ENCODE measurements at places on chromosomes 12 and 14.

- no peak for DNase-seq
Measured at GRCh38 chr12:46208370-46208769, 60.5 kb downstream of the SLC38A1 start.

DNA sequence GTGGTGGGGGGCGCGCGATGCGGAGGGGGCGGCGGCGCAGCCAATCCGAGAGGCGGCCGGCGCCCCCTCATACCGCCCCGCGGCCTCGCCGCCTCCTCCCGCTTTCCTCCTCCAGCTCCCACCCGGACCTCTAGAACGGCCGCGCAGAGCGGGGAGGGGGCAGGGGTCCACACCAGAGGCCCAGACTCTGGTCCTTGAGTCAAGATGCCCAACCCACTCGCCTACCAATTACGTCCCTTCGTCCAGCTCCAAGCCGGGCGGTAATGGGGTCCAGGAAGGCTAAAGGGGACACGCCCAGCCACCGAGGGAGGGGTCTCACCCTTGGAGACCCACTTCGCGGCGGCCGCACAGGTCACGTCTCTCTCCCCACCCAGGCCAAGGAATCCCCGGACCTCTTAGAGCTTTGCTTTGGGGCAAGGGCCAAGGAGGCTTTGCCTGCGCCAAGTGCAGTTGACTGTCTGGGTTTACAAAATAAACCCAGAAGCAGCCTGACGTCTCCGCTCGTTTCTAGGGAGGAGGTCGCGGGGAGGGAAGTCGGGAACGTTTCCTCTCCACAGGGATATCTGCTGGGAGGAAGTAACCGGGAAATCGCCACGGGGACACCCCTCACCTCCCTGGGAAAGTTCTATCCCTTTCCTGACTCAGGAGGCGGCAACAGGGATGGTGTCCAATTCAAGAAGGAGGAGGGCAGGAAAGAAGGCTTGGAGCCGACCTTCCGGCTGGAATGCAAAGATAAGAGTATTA is 394 bp upstream of the AMIGO2 start:
- DNase-seq = peak; percentile 55

- DNase-seq = no peak
Measured at GRCh38 chr14:42629553-42629952, 1022.9 kb downstream of the LRFN5 start.

DNA sequence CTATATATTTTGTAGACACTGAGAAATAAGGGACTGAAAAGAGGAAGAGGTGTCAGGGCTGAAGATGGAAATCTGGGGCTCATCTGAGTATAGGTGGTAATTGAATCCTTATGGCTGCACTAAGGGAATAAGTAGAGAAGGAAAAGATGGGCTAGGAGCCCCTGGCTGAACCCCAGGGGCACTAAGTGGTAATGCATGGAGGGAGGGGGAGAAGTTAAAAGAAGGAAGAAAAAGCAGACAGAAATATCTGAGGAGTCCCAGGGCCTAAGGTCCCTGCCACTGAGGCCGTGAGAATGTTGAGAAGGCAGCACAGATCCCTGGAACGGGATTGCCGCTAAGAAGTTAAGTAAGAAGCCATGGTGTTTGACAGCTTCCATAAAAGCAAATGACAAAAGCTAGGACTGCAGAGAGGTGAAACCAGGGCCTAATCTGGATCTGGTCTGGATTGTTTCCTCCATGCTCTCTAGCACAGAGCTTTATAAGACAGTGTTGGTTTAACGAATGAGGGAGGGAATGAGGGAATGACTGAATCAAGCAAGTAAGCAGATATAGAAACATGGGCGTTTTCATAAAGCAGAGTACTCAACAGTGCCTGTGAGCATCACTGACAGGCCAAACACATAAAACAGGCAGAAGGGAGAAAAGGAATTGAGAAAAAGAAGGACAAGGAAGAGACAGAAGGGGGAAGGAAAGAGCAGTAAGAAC is 92.9 kb downstream of the HMGA2 start:
- no peak for DNase-seq

GRCh38 chr14:65966188-65966587 is 520.0 kb upstream of the CCDC196 start:
- no peak for DNase-seq

- no peak for DNase-seq
Measured at GRCh38 chr14:97074456-97074855, 277.3 kb downstream of the VRK1 start.

DNA sequence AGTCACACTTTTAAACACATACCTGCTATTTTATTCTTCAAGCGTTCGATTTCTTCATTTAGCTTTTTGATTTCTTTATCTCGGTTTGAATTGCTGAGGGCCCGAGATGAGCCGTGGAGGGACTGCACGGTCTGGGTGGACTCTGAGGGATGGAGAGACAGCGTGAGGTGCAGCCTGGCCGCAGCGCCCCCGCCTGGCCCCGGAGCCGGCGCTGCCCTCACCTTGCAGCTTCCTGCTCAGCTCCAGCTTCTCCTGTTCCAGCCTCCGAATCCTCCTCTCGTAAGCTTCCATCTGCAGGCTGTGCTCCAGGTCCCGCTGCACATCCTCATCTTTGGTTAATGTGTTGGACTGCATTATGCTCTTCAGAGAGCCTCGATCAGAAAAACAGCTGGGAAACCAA is 53.2 kb downstream of the AMN start:
- DNase-seq = no peak

DNA sequence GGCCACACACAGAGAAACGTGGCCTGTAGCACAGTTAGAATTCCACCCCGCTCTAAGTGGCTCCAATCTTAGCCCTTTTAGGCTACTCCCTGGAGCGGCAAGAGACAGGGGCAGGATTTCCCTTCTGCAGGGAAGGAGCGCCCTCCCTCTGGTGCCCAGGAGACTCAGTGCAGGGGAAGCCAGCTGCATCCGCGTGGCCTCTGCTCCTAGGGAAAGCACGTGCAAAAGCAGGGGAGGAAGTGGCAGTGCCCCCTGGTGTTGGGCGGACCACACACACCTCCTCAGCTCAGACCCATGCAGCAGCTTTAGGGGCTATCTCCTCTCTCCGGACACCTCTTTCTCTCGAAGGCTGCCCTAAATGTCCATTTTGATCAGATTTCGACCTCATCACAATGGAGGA is 50.0 kb downstream of the SPRING1 start:
- no peak for DNase-seq

GRCh38 chr14:20550926-20551325 is 9.9 kb downstream of the RNASE9 start:
- DNase-seq = no peak

DNA sequence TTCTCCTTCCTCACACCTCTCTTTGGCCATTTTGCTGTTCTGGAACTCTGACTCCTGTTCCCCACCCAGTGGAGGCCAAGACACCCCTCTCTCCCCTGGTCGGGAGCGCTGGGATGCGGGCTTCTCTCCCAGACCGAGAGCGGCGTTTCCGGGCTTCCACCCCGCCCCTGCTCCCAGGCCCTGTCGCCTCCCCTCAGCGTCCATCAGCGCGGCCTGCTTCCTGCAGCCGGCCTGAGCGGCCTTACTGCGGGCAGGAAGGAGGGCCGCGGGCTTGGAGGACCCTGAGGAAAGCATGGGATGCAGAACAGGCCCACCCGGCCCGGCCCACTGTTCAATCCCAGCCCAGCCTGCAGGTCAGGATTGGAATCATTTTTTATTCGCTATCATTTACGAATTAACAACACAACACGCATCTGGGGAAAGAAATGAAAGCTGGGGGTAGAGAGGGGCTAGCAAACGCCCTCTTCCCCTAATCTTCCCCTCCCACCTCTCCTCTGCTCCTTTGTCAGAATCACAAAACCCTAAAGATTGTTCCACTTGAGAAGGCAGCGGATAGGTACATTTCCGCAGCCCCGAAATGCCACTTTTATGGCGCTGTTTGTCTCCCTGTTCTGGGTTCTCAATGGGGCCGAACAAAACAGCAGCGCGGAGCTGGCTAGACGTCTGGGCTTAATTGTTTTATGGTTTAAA is 3.8 kb upstream of the HOXC8 start:
- peak; percentile 92 for DNase-seq

DNA sequence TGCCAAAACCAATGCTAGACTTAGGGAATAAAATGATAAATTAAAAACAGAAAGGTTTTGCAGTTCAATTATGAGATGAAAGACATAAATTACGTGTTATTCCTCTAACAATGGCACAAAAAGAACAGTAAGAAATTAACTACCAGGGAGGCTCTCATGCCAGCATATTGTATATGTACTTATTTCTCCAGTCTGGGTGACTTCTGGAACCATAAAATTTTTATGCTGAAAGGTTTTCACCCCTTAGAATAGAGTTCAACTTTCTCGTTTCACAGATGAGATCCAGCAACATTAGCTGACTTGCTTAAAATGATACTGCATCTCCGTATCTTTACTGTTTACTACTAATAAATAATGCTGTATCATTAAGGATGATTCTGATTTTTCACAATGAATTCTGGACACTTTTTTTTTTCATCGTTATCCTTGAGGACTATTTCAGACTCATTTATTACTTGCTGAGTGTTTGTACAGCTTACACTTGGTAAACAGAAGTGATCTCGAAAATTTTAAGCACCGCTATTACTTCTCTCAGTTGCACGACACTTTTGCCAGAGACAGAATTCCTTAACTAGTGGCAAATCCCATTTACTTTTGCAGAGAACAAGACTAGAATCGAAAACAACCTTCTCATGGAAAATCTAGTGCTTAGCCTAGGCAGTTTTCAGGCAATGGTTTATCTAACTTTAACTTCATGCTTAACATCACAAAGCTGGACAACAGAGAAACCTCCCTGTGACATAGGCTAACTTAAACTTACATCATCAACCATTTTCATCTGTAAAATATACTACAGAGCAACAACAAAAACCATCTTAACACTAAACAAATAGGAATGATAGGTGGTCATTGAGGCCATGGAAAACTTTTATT is 2.7 kb downstream of the RSRC2 start:
- no peak for DNase-seq

GRCh38 chr12:131437706-131438492 is 273.0 kb upstream of the SFSWAP start:
- no peak for DNase-seq

GRCh38 chr12:63844391-63845341 is at the start of gene SRGAP1:
Gene SRGAP1 (plus strand): TSS chr12:63844700. CDS start chr12:63844817, 117 bp downstream.
- peak; percentile 90 for DNase-seq

DNA sequence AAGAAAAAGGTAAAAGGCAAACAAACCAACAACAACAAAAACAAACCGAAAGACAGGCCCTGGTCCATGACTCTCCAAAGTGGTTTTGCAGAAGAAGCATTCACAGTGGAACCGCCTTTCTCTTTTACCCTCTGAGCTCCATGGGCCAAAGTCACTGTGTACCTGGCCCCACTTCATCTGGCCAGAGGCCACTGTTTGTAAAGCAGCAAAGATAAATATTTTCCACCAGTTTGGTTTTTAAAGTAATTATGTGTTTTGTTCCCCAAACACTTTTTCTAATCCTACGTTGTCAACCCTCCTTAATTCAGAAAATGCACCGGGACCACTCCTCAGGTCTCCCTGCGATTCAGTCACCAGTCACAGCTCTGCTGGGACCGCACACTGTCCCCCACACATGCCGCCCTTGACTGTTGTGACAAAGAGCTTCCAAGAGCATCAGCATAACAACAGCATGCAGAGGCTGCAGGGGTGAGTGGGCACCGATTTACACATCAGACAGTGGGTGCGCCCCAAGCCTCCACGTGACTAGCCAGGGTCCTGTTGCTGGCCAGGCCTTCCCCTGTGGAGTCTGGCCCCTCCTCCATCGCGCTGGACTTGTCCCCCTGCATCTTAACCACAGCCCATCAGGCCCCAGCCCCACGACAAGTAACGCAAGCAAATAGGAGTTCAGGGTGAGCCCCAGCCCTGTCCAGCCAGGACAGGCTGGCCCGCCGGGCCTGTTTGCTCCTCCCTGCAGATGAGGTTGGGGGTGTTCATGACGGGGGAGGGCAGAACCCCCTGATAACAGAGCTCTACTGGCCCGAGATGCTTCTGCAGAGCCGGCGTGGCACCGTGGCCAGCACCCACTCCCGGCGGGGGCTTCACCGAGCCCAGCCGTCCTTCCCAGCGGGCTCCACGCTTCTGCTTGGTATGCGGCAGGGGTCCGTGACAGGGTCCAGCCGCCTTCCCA is 65.2 kb upstream of the DIO3 start:
- no peak for DNase-seq

DNA sequence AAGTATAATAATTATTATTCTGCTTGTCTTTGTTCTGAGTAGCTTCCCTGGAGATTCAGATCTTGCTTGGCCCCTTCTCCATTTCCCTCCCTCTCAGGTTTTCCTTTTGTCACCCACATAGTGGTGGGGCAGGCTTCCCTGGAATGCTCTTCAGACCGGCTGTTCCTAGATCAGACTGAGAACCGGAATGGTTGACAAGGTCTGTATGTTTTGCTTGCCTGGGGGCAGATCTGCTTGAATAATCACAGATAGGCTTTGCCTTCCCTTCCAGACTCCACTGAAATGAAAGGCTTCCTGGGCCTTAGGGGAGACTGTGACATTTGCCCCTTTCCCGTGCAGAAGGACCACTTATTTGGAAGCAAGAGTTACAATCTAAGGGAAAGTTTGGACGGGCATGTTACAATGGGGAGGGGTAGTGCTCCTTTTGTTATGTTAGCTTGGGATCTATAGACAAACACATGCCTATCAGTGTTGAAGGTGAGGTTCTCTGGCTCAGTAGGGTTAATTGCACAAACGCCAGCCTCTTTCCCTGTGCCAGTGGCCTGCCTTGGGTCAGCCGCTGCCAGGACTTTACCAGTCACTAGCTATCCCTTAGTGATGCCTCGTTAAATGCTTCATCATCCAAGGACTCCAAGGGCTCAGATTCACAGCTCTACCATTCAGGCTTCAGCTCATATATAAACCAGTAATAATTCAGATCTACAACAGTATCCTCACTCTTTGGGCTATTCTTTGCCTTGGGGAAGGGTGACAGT is 178.6 kb downstream of the SNAPC1 start:
- DNase-seq = peak; percentile 66

GRCh38 chr14:95994593-95994928 is 44.6 kb upstream of the C14orf132 start:
- DNase-seq = no peak

Measured in kidney (tissue), 22 donors.